ENCODE measurements at places on chromosomes 12 and 14. TPM values are rescaled to one million over a fixed set of nuclear protein-coding genes. Genes with fewer than 3 reads are reported as not detected.

DNA sequence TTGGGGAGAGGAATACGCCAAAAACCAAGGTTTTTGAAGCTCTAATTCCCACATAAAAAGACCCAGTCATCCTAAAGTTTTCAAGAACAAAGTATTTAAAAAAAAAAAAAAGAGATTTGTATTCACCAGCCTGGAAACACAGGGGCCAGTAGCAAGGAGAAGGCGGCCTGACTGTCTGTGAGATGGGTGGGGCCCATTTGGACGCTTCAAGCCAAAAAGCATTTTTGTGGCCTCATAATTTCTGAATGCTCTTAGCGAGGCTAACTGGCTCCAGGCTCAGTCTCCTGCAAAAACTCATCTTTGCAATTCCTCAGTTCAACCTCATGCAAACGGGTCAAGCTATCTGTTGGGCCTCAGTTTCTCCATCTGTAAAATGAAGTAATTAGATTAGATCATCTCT lies 514.1 kb downstream of the MED13L start:
- no peak overlapping the region for H3K27ac ChIP-seq
- H3K4me1 ChIP-seq, result no peaks in the 10 kb centered on the region
- DNase-seq, result no peak
- H3K4me3 ChIP-seq, result no peak overlapping the region

DNA sequence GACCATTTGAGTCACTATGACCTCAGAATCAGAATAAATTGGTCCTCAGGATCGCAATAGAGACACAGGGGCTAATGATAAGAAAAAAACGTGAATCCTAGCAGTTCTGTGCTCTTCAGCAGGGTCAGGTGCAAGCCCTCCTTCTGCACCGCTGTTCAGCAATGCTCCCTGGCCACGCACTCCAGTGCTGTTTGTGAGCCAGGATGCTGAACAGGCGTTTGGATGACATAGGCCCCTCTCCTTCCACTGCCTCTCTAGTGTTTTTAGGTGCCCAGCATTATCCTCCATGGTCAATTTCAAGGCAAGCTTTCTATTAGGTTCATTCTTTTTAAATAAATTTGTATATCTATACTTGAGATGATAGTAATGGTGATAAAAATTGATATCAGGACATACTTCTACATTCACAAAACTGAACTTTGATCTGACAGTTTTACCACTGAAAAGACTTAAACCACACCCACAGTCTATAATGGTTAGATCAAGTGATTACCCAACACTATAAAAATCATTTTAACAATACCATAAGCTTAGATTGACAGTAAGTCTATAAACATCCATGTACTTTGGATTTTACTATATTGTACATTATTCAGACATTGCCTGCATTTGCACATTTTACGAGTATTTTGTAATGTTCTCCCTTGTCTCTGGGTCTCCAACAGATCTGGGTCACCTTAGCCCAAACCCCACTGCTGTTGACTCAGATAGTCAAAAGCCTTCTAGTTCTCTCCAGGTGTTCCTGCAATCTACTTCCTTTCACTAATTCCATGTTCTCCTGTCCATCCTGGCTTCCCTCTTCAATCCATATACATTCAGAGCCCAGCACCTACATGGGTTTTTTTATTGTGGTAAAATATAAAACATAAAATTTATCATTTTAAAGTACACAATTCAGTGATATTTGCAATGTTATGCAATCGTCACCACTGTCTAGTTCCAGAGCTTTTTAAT lies 114.9 kb upstream of the COCH start:
- H3K36me3 ChIP-seq, result no peaks in the 10 kb centered on the region
- H3K27ac ChIP-seq, result no peak overlapping the region
- no peak for DNase-seq
- H3K4me3 ChIP-seq, result no peak overlapping the region

DNA sequence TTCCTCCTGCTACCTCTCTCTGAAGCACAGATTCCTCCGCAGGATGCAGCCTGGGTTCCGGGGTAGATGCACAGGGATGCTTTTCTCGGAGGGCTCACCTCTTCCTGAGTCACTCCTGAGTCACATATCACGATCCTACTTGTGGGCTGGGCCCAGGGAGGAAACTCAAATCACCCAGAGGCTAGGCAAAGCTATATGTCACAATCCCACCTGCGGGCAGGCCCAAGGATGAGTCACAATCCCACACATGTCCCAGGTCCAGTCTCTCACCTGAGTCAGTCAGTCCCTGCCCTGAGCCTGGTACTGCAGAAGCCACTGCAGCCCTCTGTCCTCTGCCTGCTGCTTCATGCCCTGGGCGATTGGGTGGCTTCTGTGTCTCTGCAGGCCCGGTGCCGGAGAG lies 149.0 kb upstream of the GSC start:
- H3K4me1 ChIP-seq, result no peaks in the 10 kb centered on the region
- H3K4me3 ChIP-seq, result no peak overlapping the region
- no peaks in the 10 kb centered on the region for H3K27me3 ChIP-seq

DNA sequence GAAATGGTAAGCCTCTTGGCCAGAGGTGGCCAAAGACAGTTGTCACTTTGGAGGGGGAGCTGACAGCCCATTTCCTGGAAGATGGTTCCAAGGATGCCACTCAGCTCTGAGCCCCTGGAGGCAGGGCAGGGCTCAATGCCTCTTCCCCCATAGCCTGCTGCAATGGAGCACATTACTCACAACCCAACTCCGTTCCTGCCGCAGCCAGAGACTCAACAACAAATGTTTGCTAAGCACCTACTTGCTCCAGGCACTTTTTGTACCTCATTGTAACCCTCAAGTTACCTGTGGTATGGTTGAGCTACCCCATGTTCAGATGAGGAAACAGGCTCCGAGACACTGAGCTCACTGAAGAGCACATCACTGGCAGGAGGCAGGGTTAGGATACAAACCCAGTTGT lies 19.5 kb downstream of the IRF2BPL start:
- no peak for DNase-seq
- no peak overlapping the region for H3K4me3 ChIP-seq
- no peak overlapping the region for H3K27ac ChIP-seq
- no peaks in the 10 kb centered on the region for H3K27me3 ChIP-seq
- no peaks in the 10 kb centered on the region for H3K36me3 ChIP-seq
- H3K4me1 ChIP-seq, result peaks cover 19% of the 10 kb centered on the region

DNA sequence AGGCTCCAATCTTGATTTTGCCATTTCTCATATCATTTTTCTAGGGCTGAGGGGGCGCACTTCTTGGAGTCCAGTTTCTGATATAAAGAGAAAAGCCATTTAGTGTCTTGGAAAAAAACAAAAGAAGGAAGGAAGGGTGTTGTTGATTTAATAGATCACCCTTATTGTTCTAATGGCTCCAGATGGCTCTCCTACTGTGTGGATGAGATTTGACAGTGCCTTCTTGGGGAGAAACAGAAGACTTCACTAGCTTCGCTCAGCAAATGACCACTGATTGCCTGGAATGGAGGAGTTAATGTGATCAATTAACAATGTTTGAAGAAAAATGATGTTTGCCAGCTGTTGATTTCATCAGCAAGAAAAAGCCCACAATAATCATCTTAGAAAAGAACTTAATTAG lies 216.2 kb downstream of the APAF1 start:
- no peaks in the 10 kb centered on the region for H3K36me3 ChIP-seq
- peaks cover 13% of the 10 kb centered on the region for H3K27me3 ChIP-seq
- no peak overlapping the region for H3K4me3 ChIP-seq
- H3K4me1 ChIP-seq, result no peaks in the 10 kb centered on the region

RD3L gene
- total RNA-seq, result not detected

DNA sequence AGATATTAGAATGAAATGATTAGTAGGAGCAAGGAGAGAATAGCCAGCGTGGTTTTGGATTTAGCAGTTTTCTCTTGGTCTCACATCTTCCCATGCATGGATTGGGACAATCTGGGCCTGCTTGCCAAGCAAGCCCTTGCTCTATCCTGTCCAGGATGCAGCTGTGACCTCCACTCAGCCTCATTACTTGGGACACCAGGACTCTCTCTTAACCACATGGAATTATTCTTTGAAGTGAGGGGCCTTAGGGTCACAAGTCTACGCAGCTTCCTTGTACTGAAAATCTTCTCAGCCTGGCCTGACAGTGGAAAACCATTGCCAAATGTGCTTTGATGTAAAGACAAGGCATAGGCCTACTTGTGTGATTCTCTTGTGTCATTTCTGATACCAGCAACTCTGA lies 28.0 kb upstream of the DCN start:
- no peak for DNase-seq
- no peaks in the 10 kb centered on the region for H3K36me3 ChIP-seq
- H3K4me1 ChIP-seq, result no peaks in the 10 kb centered on the region
- H3K27ac ChIP-seq, result no peak overlapping the region
- no peaks in the 10 kb centered on the region for H3K27me3 ChIP-seq
- H3K4me3 ChIP-seq, result no peak overlapping the region

GLS2 gene
- 1.5 TPM for total RNA-seq

Data from activated T-helper 2 cell treated with anti-CD3 and anti-CD28 coated beads, Interferon-gamma antibody, Interleukin-2, Interleukin-4, amounts not matched to agents 10 μg/mL and 5 μg/mL and 100 μg/mL, durations not matched to agents 14 hours and 24 hours and 36 hours (primary cell).